ENCODE measurements at places on chromosomes 1 and 21. TPM values are rescaled to one million over a fixed set of nuclear protein-coding genes. Genes with fewer than 3 reads are reported as not detected.

CELA3A gene
- not detected for polyA plus RNA-seq

KPRP gene
- polyA plus RNA-seq: not detected

KCNH1 gene
- polyA plus RNA-seq: not detected

FCRLB gene
- 0.39 TPM for polyA plus RNA-seq

NPHS2 gene
- polyA plus RNA-seq: not detected

Measured in CD14-positive monocyte (primary cell).